Stomach (tissue), 19 donors: ENCODE measurements at places on chromosomes 11 and 22. TPM values are rescaled to one million over a fixed set of nuclear protein-coding genes. Genes with fewer than 3 reads are reported as not detected.

Gene TUBGCP6
- 91.5 TPM for total RNA-seq

Gene IL18
- 21.4 TPM for total RNA-seq

Gene OSM
- total RNA-seq, result not detected

Gene RFPL3
- total RNA-seq, result not detected

Gene ANO9
- total RNA-seq, result 40.2 TPM

Gene APOL5
- not detected for total RNA-seq

Gene DBX1
- total RNA-seq, result not detected

Gene WNT7B
- not detected for total RNA-seq

Gene PTPRJ
- total RNA-seq, result 50.9 TPM

Gene CEND1
- total RNA-seq, result not detected

Gene HPX
- total RNA-seq, result 27.2 TPM

Gene OSBPL5
- 38.2 TPM for total RNA-seq

Gene KRTAP5-2
- total RNA-seq, result not detected

Gene OR4A16
- not detected for total RNA-seq

Gene AAMDC
- total RNA-seq, result 32.7 TPM

Gene USP47
- total RNA-seq, result 93.3 TPM

Gene TKFC
- 38.4 TPM for total RNA-seq

Gene MRGPRX4
- not detected for total RNA-seq

Gene HBB
- total RNA-seq, result 1,619 TPM
